ENCODE measurements at places on chromosomes 11 and 22.

- no peak for DNase-seq
Measured at GRCh38 chr11:41403458-41403857, 56.0 kb downstream of the LRRC4C start.

- DNase-seq: no peak
Measured at GRCh38 chr11:113960702-113961330, 14.1 kb upstream of the HTR3A start.

GRCh38 chr11:17631702-17632365 is 84.8 kb downstream of the OTOG start:
- DNase-seq: no peak

- DNase-seq: peak; percentile 93
Measured at GRCh38 chr11:113675003-113675561, 31.0 kb downstream of the TMPRSS5 start.

- DNase-seq: no peak
Measured at GRCh38 chr11:73989156-73989555, 6.5 kb upstream of the UCP2 start.

- DNase-seq: no peak
Measured at GRCh38 chr22:29936186-29936585, 53.2 kb downstream of the MTMR3 start.

DNA sequence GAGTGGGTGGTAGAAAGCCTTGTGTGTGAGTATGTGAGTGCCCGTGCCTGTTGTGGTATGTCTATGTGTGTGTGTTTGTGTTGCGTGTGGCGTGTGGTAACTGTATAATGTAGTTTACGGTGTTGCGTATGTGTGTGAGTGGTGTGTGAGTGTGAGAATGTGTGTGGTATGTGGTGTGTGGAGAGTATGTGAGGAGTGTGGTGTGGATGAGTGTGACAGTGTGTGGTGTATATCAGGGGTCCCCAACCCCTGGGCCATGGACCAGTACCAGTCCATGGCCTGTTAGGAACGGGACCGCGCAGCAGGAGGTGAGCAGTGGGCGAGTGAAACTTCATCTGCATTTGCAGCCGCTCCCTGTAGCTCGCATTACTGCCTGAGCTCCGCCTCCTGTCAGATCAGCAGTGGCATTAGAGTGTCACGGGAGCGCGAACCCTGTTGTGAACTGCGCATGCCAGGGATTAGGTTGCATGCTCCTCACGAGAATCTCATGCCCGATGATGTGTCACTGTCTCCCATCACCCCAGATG is 5.7 kb downstream of the UPK3A start:
- DNase-seq: peak; percentile 76

DNA sequence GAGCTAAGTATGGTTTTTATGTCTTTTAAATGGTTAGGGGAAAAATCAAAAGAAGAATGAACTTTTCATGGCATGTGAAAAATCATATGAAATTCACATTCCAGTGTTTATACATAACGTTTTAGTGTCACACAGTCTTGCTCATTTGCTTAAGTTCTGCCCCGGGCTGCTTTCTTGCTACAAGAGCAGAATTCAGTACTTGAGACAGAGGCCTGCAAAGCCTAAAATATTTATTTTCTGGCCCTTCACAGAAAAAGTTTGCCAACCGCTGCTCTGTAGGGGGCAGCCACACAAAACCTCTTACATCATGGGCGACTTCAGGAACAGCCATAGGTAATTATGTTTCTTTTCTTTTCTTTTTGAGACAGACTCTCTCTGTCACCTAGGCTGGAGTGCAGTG is 1.0 kb upstream of the ATG2A start:
- peak; percentile 84 for DNase-seq

DNA sequence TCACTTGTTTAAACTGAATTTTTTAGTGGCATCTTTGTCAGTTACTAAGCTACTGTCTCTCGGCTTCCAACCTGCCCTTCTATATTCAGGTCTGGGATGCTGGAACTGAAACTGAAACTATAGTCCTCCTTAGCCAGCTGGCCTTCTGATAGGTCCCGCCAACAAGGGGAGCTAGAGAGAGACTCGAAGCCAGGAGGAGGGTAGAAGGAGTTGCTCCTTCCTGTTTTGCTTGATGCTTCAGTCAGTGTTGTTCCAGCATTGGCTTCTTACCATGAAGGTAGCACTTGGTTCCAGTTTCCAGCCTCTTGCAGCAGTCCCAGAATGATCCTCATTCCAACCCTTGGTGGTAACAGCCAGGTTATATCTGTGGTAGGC is 32.9 kb upstream of the HORMAD2 start:
- peak; percentile 59 for DNase-seq

- DNase-seq: no peak
Measured at GRCh38 chr22:18013947-18014346, 10.4 kb downstream of the MICAL3 start.

- no peak for DNase-seq
Measured at GRCh38 chr11:22520521-22520920, 105.1 kb downstream of the FANCF start.

DNA sequence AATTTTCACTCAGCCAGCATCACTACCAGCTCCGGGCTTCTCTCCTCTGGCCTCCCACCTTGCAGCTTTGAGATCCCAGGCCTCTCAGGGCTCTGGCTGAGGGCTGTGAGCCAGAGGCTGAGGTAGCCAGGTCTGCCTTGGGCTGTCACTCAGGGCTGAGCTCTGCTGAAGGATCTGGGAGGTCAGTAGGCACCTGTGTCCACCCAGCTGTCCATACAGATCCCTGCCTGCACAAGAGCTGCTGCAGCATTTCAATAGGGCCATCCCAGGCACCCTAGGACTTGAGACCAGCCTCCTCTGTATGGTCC is 12.6 kb downstream of the KCNQ1OT1 start:
- DNase-seq: no peak

DNA sequence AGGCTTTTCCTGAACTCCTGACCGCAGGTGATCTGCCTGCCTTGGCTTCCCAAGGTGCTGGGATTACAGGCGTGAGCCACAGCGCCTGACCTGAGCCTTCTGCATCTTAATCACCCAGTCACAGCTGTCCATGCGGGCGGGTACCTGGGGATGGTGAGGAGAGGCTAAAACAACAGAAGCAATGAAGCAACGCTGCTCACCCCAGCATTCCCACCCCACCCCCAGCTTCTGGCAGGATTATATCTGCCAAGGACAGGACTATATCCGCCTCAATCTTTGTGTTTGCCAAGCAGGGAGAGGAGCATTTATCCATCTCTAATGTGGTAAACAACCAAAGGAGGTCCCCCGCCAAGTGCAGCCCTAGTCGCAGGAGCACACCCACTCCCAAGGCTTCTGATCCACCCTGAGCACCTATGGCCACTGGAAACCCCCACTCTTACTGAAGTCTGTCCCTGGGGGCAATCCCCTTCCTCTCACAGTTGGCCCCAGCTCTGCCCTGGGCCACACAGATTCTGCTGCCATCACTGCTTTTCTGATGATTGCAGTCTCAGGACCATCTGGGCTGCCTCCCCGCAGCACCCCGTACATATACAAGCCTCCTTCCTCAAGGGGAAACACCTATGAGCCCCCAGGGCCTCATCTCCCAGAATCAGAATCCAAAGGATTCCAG is 8.8 kb upstream of the LGALS2 start:
- no peak for DNase-seq

- DNase-seq: no peak
Measured at GRCh38 chr11:70612459-70613141, 214.3 kb downstream of the CTTN start.

DNA sequence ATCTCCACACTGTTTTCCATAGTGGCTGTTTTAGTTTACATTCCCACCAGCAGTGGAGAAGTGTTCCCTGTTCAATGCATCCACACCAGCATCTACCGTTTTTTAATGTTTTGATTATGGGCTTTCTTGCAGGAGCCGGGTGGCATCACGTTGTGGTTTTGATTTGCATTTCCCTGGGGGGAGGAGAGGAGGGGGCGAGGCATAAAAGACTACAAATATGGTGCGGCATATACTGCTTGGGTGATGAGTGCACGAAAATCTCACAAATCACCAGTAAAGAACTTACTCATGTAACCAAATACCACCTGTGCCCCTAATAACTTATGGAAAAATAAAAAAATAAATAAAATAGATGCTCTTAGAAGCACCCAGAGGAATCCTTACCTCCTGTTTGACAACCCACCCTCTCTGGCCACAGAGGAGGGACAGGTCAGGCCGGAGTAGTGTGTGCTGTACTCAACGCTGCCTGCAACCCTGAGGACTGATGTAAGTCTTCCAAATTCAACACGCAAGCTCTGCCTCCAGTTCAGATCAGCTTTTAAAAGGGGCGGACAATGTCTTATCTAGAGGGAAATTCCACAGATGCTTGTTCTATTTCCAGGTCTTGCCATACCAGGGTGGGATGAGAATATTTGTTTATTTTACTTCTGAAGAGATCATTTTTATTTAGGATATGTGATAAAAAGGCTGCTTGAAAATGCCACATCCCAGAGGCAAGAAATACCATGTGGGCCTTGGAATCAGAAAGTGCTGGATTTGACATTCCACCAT is 329.6 kb upstream of the B3GAT1 start:
- peak; percentile 84 for DNase-seq

Data from choroid plexus epithelial cell (primary cell).